ENCODE measurements at places on chromosomes 2 and 18. TPM values are rescaled to one million over a fixed set of nuclear protein-coding genes. Genes with fewer than 3 reads are reported as not detected.

GRCh38 chr2:204280262-204280668 lies 265.0 kb upstream of the PARD3B start:
- no peak for DNase-seq
- no peaks in the 10 kb centered on the region for H3K4me1 ChIP-seq
- H3K36me3 ChIP-seq = no peaks in the 10 kb centered on the region
- no peak overlapping the region for H3K4me3 ChIP-seq
- H3K27me3 ChIP-seq = peaks cover 3% of the 10 kb centered on the region

GRCh38 chr18:10319914-10320600 lies 134.4 kb upstream of the APCDD1 start:
- no peaks in the 10 kb centered on the region for H3K27me3 ChIP-seq
- H3K4me3 ChIP-seq = no peak overlapping the region
- peak overlapping the region; percentile 51 for H3K27ac ChIP-seq
- H3K4me1 ChIP-seq = peaks cover 1% of the 10 kb centered on the region

- H3K4me1 ChIP-seq = peaks cover 5% of the 10 kb centered on the region
- H3K36me3 ChIP-seq = no peaks in the 10 kb centered on the region
Observed at GRCh38 chr2:6053743-6054142, 361.6 kb downstream of the SOX11 start.

The THUMPD2 gene
- total RNA-seq = 16.4 TPM

DNA sequence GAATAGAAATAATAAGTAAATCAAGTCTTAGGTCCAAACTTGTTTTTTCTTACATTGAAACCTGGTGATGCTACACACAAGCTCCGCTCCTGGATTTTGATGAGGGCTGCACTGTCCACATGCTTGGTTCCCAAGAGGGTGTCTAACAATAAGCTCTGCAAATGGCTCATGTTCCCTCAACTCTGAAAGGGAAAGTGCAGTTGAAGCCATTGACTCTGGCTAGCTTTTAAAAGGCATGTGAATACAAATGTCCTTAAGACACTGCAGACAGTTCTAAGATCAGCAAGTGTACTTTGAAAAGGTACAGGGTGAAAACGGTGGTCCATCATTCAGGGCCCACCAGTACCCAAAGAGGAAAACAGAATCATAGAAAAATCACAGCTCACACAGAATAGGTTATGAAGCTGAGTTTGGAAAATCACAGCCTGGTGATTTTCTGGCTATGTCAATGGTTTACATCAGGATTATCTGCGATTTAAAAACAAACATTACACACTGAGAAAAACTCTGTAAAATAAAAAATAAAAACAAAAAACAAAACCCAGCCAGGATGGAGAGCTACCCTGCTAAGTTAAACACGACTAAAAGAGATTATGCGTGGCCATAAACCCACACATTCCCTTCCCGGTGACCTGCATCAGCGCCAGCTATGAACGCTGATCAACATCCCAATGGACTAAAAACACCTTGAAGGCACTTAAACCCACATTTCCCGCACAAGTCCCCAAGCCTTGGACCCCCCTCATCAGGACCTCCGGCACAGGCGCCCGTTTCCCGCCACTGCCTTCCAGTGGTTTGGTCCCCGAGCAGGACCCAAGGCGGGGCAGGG lies 554 bp downstream of the PFN4 start:
- H3K27ac ChIP-seq = peak overlapping the region; percentile 97
- no peaks in the 10 kb centered on the region for H3K36me3 ChIP-seq
- no peaks in the 10 kb centered on the region for H3K27me3 ChIP-seq
- H3K4me3 ChIP-seq = peak overlapping the region; percentile 91
- peak; percentile 28 for DNase-seq

- no peak overlapping the region for H3K4me3 ChIP-seq
- no peak overlapping the region for H3K27ac ChIP-seq
- DNase-seq = no peak
- no peaks in the 10 kb centered on the region for H3K4me1 ChIP-seq
Observed at GRCh38 chr2:176461098-176461808, 192.0 kb downstream of the MTX2 start.

DNA sequence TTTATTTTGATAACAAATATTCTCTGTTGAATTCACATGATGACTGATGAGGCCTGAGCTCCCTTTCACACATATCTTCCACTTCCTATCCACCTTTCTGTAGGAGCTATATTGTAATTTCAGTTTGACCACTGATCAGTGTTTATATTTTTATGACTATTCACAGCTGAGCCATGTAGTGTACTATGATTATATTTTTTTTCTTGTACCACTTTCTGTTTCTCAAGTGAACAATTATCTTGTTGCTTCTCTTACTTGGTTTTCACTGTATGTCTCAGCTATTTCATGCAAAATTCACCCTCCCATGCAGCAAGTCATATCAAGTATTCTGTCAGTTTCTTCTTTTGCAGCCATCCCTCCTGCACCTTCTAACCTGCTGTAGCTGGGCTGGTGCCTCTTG lies 78.4 kb downstream of the TMEM247 start:
- DNase-seq = no peak
- H3K27ac ChIP-seq = no peak overlapping the region
- H3K27me3 ChIP-seq = no peaks in the 10 kb centered on the region
- no peak overlapping the region for H3K4me3 ChIP-seq
- peaks cover 14% of the 10 kb centered on the region for H3K4me1 ChIP-seq

- DNase-seq = no peak
- no peak overlapping the region for H3K4me3 ChIP-seq
- no peaks in the 10 kb centered on the region for H3K27me3 ChIP-seq
- no peak overlapping the region for H3K27ac ChIP-seq
- H3K4me1 ChIP-seq = peaks cover 3% of the 10 kb centered on the region
Observed at GRCh38 chr2:65186093-65186868, 41.4 kb upstream of the ACTR2 start.

DNA sequence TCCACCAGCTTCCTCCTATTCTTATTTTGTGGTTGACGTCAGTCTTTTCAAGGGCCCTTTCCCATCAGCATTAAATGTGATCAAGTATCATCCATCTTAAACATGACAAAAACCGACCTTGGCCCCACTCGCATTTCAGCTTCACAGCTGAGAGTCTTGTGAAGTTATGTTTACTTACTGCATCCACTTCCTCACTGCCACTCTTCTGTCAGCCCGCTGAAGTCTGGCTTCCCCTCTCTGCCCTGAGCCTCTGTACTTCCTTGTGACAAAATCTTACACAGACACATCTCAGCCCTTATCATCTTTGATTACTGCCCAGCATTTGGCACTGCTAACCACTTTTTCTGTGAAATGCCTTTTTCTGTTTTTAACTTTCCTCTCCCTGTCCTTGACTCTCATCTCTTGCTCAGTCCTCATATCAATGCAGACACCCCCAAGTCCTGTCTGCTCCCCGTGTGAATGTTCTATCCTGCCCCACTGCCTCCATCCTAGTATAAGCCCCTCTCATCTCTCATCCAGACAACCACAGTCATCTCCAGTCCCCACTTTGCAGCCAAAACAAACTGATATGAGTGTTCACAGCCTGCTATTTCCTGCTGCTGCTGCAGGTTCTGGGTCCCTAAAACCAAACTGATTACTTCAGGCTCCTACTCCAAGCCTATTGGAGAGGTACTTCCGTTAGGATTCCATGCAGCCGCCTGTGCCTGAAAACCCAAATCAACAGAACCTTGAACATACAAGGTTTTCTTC lies 31.4 kb downstream of the FOSL2 start:
- H3K4me3 ChIP-seq = no peak overlapping the region
- DNase-seq = no peak
- H3K27me3 ChIP-seq = no peaks in the 10 kb centered on the region
- no peak overlapping the region for H3K27ac ChIP-seq

The UGT1A6 gene
- not detected for total RNA-seq

The VAMP5 gene
- total RNA-seq = 13.7 TPM
